Activated CD8-positive, alpha-beta memory T cell treated with anti-CD3 and anti-CD28 coated beads for 1 hour (primary cell): ENCODE measurements at places on chromosomes 1 and 21.

DNA sequence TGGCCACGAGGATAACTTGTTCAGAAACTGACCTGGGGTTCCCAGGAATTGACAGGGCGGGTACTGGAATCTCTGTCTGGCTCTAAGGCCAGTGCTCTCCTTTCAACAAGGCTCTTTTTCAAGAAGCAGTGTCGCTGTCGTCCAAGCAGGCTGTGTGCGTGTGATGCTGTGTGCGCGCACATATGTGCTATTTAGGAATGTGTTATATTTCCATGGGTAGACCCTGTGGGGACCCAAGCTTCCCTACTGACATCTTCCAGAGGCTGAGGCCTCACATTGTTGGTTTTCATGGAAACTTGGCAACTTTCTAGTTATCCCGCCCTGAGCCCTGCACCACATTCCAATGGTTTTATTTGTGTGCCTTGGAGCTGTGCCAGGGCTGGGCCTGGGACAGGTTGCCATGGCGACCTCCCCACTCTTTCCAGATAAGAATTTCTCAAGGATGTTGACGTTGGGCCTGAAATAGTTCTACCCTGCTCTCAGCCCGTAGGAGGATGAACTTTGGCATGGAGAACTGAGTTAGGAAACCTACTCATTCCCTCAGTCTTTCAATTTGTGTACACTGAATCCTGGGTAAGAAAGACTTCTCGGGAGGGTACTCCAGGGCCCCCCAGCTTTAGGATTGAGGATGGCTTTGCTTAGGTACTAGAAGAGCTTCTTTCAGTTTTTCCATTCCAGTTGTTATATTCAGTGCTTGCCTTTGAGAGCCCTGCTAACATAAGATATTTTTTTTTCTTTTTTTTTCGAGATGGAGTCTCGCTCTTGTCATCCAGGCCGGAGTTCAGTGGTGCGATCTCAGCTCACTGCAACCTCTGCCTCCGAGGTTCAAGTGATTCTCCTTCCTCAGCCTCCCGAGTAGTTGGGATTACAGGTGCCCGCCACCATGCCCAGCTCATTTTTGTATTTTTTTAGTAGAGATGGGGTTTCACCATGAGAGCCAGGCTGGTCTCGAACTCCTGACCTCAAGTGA lies 38.8 kb upstream of the SRSF10 start:
- no peak for DNase-seq

DNA sequence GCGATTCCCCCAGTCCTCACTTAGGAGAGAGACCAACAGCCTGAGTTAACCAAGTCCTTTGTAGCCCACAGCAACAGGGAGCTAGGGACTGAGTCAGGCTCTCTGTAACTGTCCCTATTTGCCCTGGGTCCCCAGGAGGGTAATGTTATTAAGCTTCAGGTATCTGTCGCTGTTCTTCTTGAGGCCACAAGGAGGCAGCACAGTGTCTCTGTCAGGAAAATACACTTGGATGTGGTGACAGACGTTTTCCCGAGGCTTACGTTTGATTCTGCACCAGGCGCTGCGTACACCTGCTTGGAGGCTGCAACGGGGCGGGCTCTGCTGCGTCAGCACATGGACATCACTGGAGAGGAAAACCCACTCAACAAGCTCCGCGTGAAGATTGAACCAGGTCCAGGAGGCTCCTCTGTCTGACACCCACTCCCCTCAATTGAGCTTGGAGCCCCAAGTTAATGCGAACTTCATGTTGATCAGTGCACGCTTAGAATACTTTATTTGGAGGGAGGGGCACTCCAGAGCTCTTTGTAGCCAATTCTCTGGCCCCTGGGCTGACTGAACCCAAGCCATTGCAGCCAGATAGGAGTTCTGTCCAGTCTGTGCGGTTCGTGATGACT lies 10.7 kb upstream of the ELF3 start:
- DNase-seq, result no peak

- no peak for DNase-seq
Measured at GRCh38 chr1:159925719-159926078, 392 bp upstream of the TAGLN2 start.

DNA sequence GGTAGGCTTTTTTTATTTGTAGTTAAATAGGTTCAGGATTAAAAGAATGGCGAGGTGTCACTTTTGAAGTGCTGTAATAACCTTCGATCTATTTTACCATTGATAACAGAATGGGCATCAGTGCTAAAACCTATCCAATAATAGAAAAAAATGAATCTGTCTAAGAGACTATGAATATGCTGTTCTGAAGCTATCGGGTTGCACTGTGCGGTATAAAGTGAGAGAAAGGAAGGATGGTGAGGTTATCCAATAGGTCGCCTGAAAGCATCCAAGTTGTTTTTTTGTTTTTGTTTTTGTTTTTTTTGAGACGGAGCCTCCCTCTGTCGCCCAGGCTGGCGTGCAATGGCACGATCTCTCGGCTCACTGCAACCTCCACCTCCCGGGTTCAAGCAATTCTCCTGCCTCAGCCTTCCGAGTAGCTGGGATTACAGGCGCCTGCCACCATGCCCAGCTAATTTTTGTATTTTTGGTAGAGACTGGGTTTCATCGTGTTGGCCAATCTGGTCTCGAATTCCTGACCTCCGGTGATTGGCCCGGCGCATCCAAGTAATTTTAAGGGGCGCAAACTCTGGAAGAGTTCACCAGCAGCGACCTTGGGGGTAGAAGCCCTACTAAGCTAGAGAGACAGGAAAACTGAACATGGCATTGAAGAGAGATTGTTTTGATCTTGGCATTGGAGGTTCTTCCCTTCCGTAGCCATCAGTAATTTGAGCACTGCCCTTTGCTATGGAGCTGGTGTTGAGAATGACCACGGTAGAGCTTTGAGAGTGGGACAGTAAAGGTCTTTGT lies 8.7 kb upstream of the MDM4 start:
- DNase-seq, result no peak

- peak; percentile 4 for DNase-seq
Measured at GRCh38 chr1:205748403-205749233, 1.4 kb downstream of the NUCKS1 start.

DNA sequence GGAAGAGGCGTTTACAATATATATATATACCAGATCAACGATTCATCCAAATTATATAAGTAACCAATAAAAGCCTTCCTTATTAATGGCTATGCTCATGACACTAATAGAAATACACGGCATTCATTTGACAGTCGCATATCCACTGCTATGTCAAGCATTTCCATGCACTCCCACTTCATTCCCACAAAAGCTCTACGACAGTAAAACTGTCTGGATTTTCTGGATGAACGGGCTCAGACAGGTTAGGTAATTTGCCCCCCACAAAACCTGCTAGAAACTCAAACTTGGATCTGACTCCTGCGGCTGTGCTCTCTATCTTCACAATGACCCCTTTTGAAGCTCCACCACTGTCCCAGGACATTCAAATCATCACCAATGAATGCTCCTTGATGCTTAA lies 11.4 kb downstream of the DNAJC11 start:
- DNase-seq, result no peak
